ENCODE measurements at places on chromosomes 5 and 9.

DNA sequence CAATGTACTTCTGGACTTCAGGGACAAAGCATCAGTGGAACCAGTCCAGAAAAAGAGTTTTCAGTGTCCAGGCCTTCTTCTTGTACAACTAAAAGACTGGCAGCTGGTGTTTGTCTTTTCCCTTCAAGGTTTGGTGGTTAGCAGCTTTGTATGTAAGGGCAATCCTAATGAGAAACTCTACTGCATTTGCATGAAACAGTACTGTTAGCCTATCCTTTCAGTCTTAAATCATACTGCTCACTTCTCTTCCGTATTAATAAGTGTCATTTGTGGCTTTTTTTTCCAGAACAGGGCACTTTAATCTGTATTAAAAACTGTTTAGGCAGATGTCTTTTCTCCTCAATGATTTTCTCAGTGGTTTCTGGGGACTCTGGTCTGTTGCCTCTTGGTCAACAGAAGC is 48.9 kb downstream of the FAM174A start:
- DNase-seq = no peak

- DNase-seq = no peak
Measured at GRCh38 chr5:6656680-6657079, 23.4 kb downstream of the SRD5A1 start.

- peak; percentile 20 for DNase-seq
Measured at GRCh38 chr5:113090336-113091106, 113.9 kb downstream of the DCP2 start.

DNA sequence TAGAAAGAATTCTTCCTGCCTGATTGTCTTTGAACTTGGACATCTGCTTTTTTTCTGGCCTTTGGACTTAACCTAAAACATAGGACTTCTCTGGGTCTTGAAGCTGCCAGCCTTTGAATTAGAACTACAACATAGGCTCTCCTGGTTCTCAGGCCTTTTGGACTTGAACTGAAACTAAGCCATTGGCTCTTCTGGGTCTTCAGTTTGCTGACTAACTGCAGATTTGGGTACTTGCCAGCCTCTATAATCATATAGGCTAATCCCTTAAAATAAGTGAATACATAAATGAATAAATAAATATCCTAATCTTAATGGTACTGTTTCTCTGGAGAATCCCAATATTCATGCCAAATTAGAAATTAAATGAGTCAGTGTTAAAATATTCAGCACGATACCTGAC is 473.4 kb upstream of the PAPPA start:
- DNase-seq = no peak

- peak; percentile 17 for DNase-seq
Measured at GRCh38 chr9:1707291-1707690, 307.9 kb upstream of the SMARCA2 start.
